ENCODE measurements at places on chromosomes 12 and 14. TPM values are rescaled to one million over a fixed set of nuclear protein-coding genes. Genes with fewer than 3 reads are reported as not detected.

Gene TBX3
- polyA plus RNA-seq: 0.43 TPM

Gene SPX
- polyA plus RNA-seq: 0.06 TPM

GRCh38 chr14:81246461-81247270 is 25.9 kb upstream of the GTF2A1 start:
- DNase-seq: no peak

DNA sequence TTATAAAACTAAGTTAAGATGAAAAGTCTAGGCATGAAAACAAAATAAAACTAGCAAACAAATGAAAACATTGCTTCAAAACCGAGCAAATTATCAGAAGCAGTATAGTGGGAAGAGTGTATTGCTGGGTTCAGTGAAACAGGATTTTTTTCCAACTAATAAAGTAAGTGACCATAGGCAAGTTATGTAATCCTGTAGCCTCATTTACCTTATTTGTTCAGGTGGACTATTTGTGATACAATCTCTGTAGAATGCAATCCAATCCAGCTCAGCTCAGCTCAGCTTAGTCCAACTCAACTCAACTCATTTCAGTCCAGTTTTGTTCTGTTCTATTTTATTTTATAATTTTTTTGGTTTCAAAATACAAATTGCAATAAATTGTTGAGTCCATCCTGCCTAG is 276.7 kb upstream of the LRIG3 start:
- no peak for DNase-seq
